ENCODE measurements at places on chromosomes 16 and 17. TPM values are rescaled to one million over a fixed set of nuclear protein-coding genes. Genes with fewer than 3 reads are reported as not detected.
A peak's percentile ranks its signal among the peaks of the same experiment; 100 is the strongest.

The KRT20 gene
- not detected for total RNA-seq

The NOG gene
- total RNA-seq: 2.6 TPM

The CD7 gene
- 635 TPM for total RNA-seq

The NLK gene
- total RNA-seq: 8.7 TPM

The STX1B gene
- 0.69 TPM for total RNA-seq

The SPATA22 gene
- not detected for total RNA-seq

- H3K4me1 ChIP-seq: no peaks in the 10 kb centered on the region
- H3K36me3 ChIP-seq: no peaks in the 10 kb centered on the region
- H3K4me3 ChIP-seq: no peak overlapping the region
- H3K27ac ChIP-seq: no peak overlapping the region
Observed at GRCh38 chr17:44820631-44821212, 9.4 kb downstream of the GJC1 start.

- H3K4me3 ChIP-seq: no peak overlapping the region
- H3K27ac ChIP-seq: peak overlapping the region; percentile 26
- peaks cover 1% of the 10 kb centered on the region for H3K36me3 ChIP-seq
- peaks cover 28% of the 10 kb centered on the region for H3K4me1 ChIP-seq
Observed at GRCh38 chr16:67779256-67780014, 26.9 kb downstream of the RANBP10 start.

DNA sequence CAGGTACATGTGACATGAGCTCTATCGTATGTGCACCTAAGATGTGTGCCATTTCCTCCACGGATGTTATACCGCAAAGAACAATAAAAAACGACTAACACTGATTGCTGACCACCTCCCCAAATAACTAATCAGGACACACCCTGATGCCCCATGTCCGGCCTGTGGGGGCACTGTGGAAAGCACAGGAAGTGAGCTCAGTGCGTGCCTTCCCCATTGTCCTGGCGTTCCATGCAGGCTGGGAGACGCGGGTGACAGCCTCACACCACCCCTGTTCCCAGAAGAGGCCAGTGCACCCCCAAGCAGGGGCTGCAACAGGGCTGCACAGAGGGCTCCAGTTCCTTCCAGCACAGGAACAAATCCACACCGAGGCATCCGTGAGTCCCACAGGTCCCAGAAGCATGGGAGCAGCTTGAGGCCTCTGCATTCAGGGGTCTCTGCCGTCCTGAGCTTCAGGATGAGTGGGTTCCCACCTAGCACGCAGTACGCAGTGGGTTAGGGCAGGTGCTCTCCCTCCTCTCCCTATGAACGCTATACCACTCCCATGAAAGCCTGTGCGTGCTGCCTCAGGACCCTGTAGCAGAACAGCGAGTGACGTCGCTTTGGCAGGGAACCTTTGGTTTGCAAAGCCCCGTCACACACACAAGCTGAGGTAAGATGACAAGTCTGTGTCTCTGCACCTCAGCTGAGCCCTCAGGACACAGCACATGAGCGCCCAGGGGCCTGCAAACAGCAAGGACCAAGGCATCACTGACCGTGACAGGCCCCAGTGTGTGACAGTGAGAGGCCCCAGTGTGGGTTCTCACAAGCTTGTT lies 117.7 kb downstream of the ZNF778 start:
- no peak overlapping the region for H3K4me3 ChIP-seq
- DNase-seq: no peak
- no peaks in the 10 kb centered on the region for H3K27me3 ChIP-seq
- peaks cover 2% of the 10 kb centered on the region for H3K36me3 ChIP-seq
- H3K4me1 ChIP-seq: peaks cover 82% of the 10 kb centered on the region

GRCh38 chr17:52837492-52837891 lies 679.0 kb upstream of the CA10 start:
- H3K4me1 ChIP-seq: no peaks in the 10 kb centered on the region
- no peaks in the 10 kb centered on the region for H3K36me3 ChIP-seq
- DNase-seq: no peak
- no peak overlapping the region for H3K27ac ChIP-seq
- no peak overlapping the region for H3K4me3 ChIP-seq

- H3K27me3 ChIP-seq: no peaks in the 10 kb centered on the region
- H3K27ac ChIP-seq: no peak overlapping the region
- peaks cover 33% of the 10 kb centered on the region for H3K36me3 ChIP-seq
Observed at GRCh38 chr17:41909088-41909487, 9.7 kb downstream of the ACLY start.

GRCh38 chr16:51719376-51719775 lies 568.3 kb upstream of the SALL1 start:
- no peak overlapping the region for H3K4me3 ChIP-seq
- no peak overlapping the region for H3K27ac ChIP-seq
- no peaks in the 10 kb centered on the region for H3K4me1 ChIP-seq

DNA sequence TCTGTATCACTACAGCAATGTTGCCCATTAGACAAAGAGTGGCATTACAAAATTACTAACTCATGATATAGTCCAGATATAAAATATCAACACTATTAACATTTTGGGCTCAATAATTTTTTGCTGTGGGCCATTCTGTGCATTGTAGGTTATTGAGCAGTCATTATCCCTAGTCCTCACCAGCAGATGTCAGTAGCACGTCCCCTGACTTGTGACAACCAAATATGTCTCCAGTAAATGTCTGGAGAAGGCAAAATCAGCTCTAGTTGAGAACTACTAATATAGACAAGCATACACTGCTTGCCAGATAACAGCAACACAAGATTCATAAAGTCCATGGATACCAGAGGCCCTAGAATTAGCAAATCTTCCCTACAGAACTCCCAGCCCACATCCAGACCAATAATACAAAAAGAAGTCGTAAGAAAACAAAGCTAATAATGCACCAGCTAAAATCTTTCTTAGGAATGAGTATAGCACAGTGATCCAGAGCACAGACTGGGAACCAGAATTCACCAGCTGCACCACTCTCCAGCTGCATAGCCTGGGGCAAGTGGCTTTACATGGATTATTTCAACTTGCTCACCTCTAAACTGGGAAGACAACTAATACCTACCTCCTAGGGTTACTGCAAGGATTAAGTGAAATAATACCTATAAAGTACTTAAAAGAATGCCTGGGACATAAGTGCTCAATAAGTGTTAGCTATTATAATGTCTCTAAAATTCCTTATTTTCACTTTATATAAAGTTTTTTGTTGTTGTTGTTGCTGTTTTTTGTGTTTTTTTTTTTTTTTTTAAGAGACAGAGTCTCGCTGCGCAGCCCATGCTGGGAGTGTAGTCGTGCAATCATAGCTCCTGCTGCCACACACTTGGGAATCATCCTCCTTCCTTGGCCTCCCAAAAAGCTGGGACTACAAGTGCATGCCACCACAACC lies 23.7 kb downstream of the HELZ start:
- H3K27me3 ChIP-seq: no peaks in the 10 kb centered on the region
- peaks cover 23% of the 10 kb centered on the region for H3K4me1 ChIP-seq
- no peak overlapping the region for H3K27ac ChIP-seq
- DNase-seq: peak; percentile 52
- peaks cover 14% of the 10 kb centered on the region for H3K36me3 ChIP-seq

DNA sequence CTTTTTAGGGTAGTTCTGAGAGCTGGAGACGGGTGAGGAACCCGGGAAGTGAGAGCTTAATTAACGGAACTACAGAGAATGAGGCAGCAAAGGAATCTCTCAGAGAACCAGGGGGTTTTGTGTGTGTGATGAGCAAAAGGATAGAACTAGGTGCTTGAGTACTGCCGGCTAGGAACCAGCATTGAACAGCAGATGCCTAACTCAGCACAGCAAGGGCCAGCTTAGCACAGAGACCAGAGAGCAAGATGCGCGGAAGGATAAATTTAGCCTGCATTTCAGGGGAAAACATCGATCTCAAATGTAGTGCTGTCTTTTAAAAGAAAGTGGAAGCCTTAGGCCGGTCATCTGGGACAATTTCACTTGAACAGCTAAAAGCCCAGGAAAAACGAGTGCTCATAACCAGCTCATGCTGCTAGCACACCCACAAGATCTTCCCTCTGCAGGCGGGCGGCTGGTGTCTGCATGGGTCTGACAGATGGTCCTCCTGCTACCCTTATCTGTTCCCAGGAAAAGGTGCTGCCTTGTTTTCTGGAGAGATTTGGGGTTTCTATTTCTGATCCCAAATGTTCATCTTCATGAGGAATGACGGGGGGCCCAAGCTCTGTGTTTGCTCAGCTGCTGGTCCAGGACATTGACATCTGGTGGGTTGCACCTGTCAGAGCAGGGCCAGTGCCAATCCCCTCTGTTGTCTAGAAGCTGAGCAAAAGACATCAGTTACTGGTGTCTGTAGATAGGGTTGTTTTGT lies 103.9 kb downstream of the SOCS1 start:
- no peak for DNase-seq
- no peak overlapping the region for H3K27ac ChIP-seq

DNA sequence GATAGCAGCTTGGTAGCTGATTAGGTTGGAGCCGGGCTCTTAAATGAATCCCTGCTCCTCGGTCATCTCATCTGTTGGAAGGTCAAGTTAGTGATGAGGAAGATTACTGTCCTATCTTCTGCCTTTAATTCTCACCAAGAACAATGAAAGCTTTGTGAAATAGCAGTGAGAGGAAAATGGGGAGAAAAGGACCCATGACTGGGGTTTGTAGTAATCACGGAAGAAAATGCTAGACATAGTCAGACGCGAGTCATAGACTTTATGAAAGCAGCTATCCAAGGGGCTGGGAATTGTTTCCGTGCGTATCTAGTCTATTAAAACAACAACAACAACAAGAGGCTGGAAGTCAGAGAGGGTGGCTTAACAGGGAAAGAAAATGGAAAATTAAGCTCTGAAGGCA lies 18.3 kb downstream of the PIK3R5 start:
- H3K36me3 ChIP-seq: peaks cover 29% of the 10 kb centered on the region
- no peak for DNase-seq
- no peak overlapping the region for H3K27ac ChIP-seq
- H3K4me1 ChIP-seq: peaks cover 75% of the 10 kb centered on the region

GRCh38 chr17:33804401-33804800 lies 450.7 kb upstream of the CCL2 start:
- no peak overlapping the region for H3K4me3 ChIP-seq
- H3K36me3 ChIP-seq: no peaks in the 10 kb centered on the region
- H3K27ac ChIP-seq: no peak overlapping the region
- DNase-seq: no peak
- no peaks in the 10 kb centered on the region for H3K4me1 ChIP-seq

DNA sequence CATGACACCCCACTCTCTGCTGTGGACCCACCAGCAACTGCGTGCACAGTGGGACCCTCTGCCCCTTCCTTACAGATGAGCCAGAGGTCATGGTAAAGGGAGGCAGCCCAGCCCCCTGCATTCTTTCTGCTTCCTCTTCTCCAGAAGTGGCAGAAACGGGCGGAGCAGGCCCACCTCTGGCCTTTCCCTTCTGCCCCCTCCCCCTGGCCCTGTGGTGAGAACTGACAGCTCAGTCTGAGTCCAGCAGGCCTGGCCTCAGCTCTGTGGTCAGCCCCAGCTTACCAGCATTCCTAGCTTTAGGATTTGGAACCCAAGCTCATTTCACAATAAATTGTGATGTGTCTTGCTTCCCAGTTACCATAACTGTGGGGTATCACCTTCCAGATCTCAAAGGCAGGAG lies 4.8 kb upstream of the ANKRD11 start:
- H3K27ac ChIP-seq: no peak overlapping the region
- no peaks in the 10 kb centered on the region for H3K27me3 ChIP-seq
- DNase-seq: no peak
- H3K4me3 ChIP-seq: no peak overlapping the region

DNA sequence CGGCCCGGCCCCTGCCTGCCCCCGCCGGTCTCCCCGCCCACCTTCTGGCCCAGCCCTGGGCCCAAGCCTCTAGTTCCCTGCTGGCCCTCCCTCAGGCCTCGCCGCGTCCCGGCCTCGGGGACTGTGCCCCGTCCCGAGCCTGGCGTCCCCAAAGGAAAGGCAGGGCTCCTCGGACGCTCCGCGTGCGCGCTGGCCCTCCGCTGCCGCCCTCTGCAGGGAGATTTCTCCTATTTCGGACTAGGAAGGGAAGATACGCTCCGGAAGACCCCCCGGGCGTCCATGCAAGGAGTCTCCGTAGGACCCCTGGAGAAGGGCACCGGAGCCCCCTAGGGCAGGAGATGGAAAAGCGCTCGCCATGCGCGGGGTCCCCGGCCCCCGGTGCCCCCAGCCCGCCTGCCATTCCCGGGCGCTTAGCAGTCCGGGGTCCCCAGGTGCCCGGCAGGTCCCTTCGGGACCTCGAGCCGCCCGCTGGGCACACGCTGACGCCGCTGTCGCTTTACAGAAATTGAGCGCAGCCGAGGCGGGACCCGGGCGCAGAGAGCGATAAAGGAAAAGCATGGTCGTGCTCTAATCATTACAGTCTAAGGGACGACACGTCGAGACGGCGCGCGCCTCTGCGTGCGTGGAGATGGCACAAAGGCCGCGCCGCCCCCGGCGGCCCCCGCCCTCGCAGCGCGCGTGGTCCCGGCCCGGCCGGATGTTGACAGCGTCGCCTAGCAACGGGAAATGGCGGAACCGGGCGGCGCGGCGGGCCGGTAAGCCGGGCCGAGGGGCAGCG lies at the start of gene CCDC40:
TSS of gene CCDC40 (plus strand) at position 706 of the 778 bp plus-strand sequence. CDS start at position 727, 21 bp downstream.
- peaks cover 9% of the 10 kb centered on the region for H3K4me1 ChIP-seq
- no peak within 1 kb of the TSS for H3K27ac ChIP-seq
- H3K27me3 ChIP-seq: peaks cover 20% of the 10 kb centered on the region
- H3K4me3 ChIP-seq: peak within 1 kb of the TSS; percentile 80
- H3K36me3 ChIP-seq: no peaks in the 10 kb centered on the region

All from activated naive CD4-positive, alpha-beta T cell treated with anti-CD3 and anti-CD28 coated beads for 36 hours (primary cell).